ENCODE measurements at places on chromosomes 2 and 18.

- DNase-seq: no peak
Observed at GRCh38 chr2:194494401-194494800, 1162.6 kb upstream of the SLC39A10 start.

DNA sequence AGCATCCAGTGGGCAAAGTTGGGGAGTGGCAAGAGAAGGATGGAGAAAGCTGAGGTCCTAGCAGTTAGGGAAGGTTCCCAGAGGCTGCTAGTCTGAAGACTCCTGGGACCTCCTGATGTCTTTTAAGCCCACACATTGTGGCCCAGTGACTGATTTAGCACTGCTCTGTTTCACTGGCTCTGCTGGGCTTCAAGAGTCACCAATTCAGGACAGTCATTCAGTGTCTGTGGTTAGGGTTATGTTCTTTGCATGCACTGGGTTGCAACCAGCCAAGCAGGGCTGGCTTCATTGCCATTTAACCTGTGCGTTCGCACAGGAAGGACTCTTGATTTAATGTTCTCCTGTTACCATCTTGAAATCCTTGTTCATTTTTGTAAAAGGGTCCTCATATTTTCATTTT is 199.2 kb downstream of the ICOS start:
- DNase-seq: no peak

DNA sequence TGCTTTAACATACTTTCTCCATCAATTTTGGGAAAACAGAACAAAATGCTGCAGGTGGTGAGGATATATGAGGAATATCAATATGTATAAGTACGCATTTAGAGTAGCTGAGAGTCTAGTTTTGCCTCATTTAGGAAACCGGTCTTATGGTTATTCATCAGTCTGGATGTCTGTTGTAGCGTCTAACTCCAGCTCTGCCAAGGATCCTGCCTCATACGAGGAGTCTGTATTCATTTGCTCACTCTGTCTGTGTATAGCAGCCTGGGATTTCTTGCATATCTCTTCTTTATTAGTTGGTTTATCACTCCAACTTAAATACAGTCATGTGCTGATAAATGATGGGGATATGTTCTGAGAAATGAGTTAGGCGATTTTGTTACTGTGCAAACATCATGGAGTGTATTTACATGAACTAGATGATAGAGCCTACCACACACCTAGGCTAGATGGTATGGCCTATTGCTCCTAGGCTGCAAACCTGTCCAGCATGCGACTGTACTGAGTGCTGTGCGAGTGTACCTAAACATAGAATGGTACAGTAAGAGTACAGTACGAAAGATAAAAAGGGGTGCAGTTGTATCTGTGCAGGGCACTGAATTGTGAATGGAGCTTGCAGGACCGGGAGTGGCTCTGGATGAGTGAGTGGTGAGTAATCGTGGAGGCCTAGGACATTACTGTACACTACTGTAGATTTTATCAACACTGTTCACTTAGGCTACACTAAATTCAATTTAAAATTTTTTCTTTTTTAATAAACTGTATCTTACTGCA is 148.1 kb downstream of the ZNF407 start:
- DNase-seq: no peak

DNA sequence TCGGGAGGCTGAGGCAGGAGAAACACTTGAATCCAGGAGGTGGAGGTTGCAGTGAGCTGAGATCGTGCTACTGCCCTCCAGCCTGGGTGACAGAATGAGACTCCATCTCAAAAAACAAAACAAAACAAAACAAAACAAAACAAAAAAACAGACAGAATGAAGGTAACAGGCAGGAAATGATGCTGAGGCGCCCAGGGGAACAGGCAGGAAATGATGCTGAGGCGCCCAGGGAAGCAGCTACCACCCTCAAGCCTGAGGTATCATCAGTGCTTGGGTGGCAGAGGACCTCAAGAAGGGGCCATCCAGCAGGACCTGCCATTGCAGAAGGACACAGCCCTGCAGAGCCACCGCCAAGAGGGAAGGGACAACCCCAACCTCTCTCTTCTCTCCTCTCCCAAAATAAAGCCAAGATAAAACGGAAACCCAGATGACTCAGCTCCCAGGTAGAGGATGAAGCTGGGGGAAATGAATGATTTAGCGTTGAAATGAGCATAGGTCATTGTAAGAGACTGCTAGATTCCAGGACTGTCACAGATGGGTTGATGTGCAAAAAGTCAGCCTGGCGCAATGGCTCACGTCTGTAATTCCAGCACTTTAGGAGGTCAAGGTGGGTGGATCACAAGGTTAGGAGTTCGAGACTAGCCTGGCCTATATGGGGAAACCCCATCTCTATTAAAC is 19.3 kb downstream of the SOWAHC start:
- no peak for DNase-seq

GRCh38 chr2:178287652-178288344 is 93.5 kb downstream of the OSBPL6 start:
- DNase-seq: no peak

- DNase-seq: no peak
Observed at GRCh38 chr2:194992648-194993047, 664.4 kb upstream of the SLC39A10 start.

DNA sequence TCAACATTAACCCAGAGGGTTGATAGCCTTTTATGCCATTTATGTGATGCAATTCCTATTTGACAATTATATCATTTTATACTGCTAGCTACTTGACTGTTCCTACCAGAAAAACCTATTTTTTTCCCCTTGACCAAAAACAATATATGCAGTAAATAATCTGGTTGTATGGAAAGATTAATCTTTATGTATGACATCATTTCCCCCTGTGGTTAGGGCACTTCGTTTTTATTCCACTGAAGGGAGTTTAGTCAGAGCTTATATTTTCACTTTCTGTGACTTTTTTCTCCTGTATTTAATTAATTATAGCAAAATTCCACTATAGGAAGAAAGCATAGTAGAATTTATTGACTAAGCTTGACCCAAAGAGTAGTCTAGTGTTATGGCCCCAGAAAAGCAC is 107.6 kb downstream of the HAUS1 start:
- DNase-seq: no peak

DNA sequence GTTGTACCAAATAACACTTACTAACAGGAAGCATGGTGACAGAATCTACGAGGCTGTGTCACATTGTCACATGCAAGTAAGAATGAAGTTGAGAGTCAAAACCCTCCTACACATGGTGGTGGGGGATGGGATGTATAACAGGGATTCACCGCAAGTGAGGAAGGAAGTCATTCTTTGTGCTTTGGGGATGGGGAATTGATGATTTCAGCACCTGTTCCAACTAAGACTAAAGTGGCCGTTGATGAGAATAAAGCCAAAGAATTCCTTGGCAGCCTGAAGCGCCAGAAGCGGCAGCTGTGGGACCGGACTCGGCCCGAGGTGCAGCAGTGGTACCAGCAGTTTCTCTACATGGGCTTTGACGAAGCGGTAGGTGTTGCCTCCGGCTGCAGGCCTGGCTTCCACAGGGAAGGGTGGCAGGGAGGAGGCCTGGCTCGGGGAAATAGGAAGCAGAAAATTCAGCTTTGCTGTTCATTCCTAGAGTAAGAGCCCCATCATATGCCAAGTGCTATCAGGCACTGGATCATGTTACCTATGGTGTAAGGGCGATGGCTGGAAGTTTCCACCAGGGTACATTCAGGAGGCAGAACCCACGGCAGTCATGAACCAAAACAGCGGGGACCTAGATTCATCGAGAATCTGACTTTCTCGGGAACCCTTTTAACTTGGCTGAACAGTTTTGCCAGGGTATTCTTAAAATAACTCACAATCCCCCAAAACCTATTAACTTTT is 120.3 kb downstream of the UXS1 start:
- DNase-seq: no peak

GRCh38 chr2:109428841-109429566 is 184.8 kb downstream of the SEPTIN10 start:
- DNase-seq: no peak

DNA sequence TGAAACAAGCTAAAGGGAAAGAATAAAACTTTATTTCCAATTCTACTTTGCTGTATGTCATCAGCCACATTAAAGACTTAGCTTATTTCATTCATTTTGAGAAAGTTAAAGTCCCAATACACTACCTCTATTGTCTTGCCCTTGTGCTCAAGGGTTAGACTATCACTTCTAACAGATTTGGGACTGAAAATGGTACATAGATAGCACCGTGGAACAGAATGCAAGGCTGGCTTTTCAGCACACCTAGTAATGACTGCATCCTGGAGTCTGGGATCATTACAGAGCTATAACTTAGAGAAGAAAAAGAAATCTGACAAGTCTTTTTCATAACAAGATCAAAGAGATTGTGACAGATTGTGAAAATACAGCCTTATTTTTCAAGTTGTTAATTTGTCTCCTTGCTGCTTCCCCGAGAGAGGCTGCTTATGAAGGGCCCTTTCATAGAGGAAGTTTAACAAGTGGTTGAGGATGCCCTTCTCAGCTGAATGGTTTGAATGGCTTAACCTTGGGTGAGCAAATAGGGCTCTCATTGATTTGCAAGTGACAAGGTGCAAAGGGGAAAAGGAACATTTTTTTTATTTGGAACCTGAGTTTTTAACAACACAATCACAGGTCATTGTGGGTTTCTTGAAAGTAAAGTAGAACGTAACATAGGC is 371.8 kb downstream of the EPHA4 start:
- DNase-seq: no peak

DNA sequence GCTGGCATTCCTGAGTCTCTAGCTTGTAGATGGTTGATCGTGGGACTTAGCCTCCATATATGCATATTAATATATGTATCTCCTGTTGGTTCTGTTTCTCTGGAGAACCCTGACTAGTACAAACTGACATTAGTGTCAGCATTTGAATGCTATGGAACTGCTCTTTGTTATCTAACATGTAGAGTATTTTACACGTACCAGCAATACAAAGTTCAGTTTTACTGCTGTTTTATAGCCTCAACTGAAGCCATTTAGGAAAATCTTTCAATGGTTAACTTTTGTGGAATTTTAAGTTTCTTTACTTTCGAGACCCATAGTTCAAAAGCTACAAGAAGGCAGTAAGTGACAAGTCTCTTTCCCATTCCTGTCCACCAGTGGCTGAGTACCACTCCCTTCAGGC is 418.4 kb downstream of the NUP35 start:
- DNase-seq: no peak

GRCh38 chr2:10163498-10164486 is 41.3 kb downstream of the RRM2 start:
- no peak for DNase-seq

DNA sequence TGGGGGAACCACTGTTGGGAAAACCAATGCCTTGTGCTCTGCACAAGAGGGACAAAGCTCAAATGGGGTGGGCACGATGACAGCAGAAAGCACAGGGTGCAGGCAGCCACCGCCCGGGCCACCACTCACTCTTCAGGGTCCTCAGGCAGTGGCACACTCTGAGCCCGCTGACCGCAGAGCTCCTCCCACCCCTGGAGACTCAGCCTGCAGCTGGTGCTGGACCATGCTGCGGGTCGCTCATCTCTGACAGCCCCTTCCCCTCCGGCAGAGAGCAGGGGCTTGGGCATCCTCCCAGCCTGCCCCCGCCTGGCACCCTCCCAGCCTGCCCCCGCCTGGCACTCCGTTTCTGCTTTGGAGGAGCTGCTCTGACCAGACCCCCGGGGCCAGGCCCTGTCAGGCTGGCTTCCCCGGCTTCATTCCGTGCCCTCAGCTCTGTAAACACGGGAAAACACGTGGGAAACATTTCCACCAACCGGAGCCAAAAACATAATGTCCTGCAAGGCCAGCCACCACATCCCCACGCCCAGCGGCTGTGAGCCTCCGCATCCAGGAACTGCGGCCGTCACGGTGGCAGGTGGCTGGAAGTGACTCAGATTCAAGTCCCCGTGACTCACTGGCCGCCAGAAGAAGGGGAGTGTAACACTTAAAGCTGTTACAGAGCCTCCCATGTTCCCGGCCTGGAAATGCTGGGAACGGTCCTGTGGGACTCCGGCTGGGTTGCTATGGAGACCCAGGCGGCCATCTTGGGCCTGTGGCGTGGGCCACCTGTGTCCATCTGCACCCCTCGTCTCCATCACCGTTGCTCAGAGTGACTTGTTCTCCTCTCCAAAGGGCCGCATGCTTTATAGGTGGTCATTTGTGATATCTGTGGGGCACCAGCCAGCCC is 6.8 kb upstream of the SNED1 start:
- DNase-seq: no peak

DNA sequence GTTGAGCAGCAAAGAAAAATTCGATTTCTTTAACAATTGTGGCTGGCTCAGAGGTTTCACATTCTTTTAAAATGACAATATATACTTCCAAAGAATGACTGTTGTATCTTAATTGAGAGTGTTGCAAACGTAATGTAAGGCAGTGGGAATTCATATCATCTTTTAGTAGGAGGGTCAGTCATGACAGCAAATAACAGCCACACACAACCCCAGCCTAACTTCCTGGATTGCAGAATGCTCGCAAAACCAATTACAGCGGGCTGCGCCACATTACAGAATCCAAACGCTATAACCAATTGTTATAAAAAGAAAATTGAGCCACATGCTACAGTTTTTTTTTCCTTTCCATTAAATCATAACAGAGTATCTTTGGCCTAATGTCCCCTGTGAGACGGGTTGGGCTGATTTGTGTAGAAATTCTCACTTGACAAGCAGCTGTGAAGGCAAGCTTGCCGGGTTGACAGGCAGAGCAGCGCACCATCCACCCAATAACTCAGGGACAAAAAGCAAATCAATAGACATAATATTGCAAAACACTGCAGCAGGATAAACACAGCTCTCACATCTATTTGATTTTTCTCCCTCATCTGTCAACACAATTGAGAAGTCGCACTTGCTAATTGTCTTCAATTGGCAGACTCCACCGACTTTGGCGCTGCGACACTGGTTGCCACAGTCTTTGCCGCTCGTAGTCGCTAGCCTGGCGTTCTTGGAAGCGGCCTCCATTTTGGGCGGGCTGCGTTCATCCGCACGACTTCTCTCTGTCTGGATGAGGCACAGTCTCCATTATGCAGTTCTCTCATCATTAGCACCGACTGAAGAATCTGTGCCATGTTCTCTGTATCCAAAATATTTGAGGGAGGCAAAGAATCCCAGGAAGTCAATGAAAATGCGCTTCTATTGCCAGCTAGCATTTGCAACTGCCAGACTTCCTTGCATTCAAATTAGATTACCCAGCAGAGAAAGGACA is 95.0 kb upstream of the CCDC68 start:
- DNase-seq: no peak

DNA sequence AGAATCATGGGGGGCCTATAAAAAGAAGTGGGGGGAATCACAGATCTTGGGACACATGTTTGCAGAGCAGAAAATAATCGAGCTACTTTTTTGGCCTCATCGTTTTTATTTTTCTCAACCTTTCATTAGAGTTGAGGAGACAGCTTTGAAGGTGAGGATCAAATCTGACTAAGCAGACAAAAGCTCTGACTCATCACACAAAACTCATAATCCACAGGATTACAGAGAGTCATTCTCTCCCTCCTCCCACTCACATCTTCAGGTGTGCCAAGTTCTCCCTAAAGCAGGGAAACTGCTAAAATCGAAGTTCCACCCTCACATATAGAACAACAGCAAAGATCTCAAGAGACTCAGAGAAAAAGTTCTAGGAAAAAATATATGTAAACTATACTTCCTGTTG is 15.6 kb downstream of the BAZ2B start:
- no peak for DNase-seq

GRCh38 chr2:103138123-103138901 is 376.5 kb downstream of the TMEM182 start:
- DNase-seq: no peak

- DNase-seq: no peak
Observed at GRCh38 chr2:157107460-157107859, 150.0 kb upstream of the GALNT5 start.

Data from effector CD4-positive, alpha-beta T cell (primary cell).